DMS79 (cell line): ENCODE measurements at places on chromosomes 13 and 19.

GRCh38 chr19:52896431-52897137 lies 851 bp downstream of the ZNF320 start:
- peak; percentile 29 for DNase-seq

GRCh38 chr19:5147978-5148793 lies 179.3 kb downstream of the KDM4B start:
- DNase-seq, result no peak

- DNase-seq, result no peak
Observed at GRCh38 chr19:3658004-3658869, 31.6 kb upstream of the CACTIN start.

DNA sequence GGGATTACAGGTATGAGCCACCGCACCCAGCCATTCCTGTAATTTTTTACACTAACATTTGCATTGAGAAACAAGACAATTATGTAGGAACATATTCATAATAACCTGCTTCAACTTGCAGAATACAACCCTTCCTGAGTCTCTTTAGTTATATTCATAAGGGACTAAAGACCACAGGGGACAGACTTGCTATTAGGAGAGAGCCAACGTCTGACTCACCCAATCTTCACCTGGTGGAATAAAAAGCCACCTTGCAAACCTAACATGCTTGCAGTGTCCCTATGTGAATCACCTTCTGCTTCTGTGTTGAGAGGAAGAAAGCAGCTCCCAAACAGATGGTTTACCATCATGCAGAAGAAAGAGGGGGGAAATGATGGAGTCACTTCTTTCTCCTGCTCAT lies 456.1 kb downstream of the PCDH9 start:
- no peak for DNase-seq

- DNase-seq, result peak; percentile 97
Observed at GRCh38 chr13:110615322-110616102, at the start of gene NAXD. TSS of gene NAXD (plus strand) at chr13:110615545. CDS start at chr13:110615602, 57 bp downstream.

DNA sequence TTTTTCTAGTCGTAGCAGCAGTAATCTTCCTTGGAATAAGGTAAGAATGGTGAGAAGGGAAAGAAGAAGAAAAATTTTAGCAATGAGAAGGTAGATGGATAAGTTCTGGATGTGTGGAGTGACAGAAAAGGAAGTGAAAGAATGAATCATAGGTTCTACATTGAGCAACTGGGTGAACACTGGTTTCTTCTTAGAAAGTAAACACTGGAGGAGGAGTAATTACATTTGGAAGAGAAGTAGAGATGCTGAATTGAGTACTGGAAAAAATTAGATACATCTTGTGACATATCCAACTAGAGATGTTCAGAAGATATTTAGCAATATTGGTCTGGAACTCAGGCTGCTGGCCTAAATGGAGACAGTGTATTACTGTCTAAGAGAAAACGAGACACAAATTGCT lies 148.5 kb downstream of the GPC5 start:
- no peak for DNase-seq

- DNase-seq, result peak; percentile 41
Observed at GRCh38 chr13:99269627-99270241, 11.6 kb upstream of the GPR18 start.

DNA sequence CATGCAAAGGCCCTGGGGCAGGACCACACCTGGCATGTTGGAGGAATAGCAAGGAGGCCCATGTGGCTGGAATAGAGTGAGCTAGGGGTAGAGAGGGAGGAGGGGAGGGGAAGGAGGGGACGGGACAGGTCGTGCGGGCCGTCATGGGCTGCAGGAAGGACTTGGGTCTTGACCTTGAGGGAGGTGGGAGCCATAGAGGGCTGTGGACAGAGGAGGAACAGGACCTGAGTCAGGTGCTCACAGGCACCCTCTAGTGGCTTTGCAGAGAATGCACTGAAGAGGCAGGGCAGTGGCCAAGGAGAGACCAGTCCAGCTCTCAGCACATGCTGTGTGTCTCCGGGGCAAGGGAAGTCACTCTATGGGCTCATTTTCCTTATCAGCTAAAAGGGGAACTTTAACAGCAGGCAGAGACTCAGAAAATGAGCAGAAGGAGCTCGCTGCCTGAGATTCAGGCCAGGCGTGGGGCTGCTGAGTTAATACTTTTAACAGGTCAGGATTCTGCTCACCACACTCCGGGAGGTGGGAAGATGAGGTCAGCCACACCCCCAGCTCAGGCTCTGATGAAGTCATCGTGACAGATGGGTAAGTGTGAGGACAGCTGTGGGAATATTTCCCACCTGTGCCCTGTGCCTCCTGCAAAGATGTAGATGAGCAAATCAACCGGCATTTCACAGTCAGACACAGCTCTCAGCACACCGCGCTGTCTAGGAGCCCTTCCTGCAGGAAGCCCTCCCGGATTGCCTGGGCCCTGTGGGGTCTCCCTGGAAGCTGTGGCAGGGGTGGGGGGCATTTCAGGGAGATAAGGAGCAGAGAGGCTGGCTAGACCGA lies 6.0 kb upstream of the TNFAIP8L1 start:
- no peak for DNase-seq

DNA sequence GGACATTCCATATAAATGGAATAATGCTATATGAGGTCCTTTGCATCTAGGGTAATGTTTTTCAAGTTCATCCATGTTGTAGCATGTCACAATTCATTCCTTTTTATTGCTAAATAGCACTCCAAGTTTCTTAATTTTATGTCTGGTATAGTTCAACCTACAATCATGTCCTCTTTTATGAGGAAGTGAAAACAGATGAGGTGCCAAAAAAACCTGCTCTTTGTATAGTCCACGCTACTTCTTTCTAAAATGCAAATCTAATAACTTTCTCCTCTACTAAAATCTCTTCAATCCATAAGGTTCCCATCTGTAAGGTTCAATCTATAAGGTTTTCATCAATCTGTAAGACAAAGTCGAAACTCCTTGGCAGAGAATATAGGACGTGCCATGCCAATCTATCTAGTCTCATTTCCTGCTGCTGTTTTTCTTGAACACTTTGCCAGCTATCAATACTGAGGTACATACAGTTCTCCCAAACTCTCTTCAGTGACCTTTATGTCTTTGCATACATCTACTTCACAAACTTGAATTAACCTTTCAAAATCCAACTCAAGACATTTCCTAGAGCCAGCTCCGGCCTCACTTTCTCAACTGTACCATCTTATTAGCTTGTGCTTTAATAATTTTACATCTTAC lies 33.7 kb downstream of the INTS6 start:
- no peak for DNase-seq

- DNase-seq, result no peak
Observed at GRCh38 chr19:46080561-46080960, 39.8 kb upstream of the IGFL4 start.
